ENCODE measurements at places on chromosomes 3 and 15. TPM values are rescaled to one million over a fixed set of nuclear protein-coding genes. Genes with fewer than 3 reads are reported as not detected.

CHRNB4 gene
- total RNA-seq = not detected

EXD1 gene
- 0.15 TPM for total RNA-seq

MST1R gene
- total RNA-seq = 27.5 TPM

SPINK8 gene
- total RNA-seq = not detected

COL6A5 gene
- not detected for total RNA-seq

TRIM42 gene
- not detected for total RNA-seq

FANCD2OS gene
- total RNA-seq = not detected

ARPC4 gene
- total RNA-seq = 117 TPM

CLDN1 gene
- total RNA-seq = 30.9 TPM

RAP2B gene
- 14.7 TPM for total RNA-seq

AHSG gene
- total RNA-seq = 0.85 TPM

MESP2 gene
- total RNA-seq = 1.1 TPM

GALNT15 gene
- 0.10 TPM for total RNA-seq

IL5RA gene
- not detected for total RNA-seq

PROK2 gene
- not detected for total RNA-seq

SMAD6 gene
- 45.9 TPM for total RNA-seq

SLC28A2 gene
- 0.23 TPM for total RNA-seq

TMEM40 gene
- 1.3 TPM for total RNA-seq

DPH3 gene
- 16.5 TPM for total RNA-seq

SEMA3F gene
- 69.6 TPM for total RNA-seq
